A549 treated with Hydrocortisone at 1 μM for 4 hours (cell line): ENCODE measurements at places on chromosomes 13 and 19. TPM values are rescaled to one million over a fixed set of nuclear protein-coding genes. Genes with fewer than 3 reads are reported as not detected.

DPF1 gene
- 4.2 to 5.0 TPM (median 4.6 TPM) in 5 replicates for total RNA-seq

INSL3 gene
- total RNA-seq, result 0.40 to 0.77 TPM (median 0.48 TPM) in 5 replicates

URAD gene
- total RNA-seq, result not detected in 5 replicates

B3GLCT gene
- total RNA-seq, result 4.2 to 5.9 TPM (median 5.2 TPM) in 5 replicates

C19orf38 gene
- total RNA-seq, result 0.10 to 0.18 TPM (median 0.14 TPM) in 5 replicates
